ENCODE measurements at places on chromosomes 1 and 21. TPM values are rescaled to one million over a fixed set of nuclear protein-coding genes. Genes with fewer than 3 reads are reported as not detected.

AHCTF1 gene
- 23.4 TPM for total RNA-seq

B3GALT5 gene
- total RNA-seq, result 0.19 TPM

RSPH1 gene
- 0.40 TPM for total RNA-seq

RGS13 gene
- total RNA-seq, result not detected

ASH1L gene
- 7.2 TPM for total RNA-seq

APCS gene
- not detected for total RNA-seq

DAP3 gene
- total RNA-seq, result 131 TPM

IL22RA1 gene
- 9.6 TPM for total RNA-seq

RNF186 gene
- total RNA-seq, result not detected

GBP7 gene
- total RNA-seq, result not detected

CIART gene
- total RNA-seq, result 0.97 TPM

TMEM59 gene
- 126 TPM for total RNA-seq

S100A11 gene
- 2,064 TPM for total RNA-seq

UHMK1 gene
- 12.6 TPM for total RNA-seq

KRTAP10-12 gene
- total RNA-seq, result not detected

CFHR3 gene
- 0.20 TPM for total RNA-seq

GPATCH2 gene
- 8.8 TPM for total RNA-seq

BTG3 gene
- 30.4 TPM for total RNA-seq

HSD3B2 gene
- not detected for total RNA-seq

IVL gene
- not detected for total RNA-seq

SPRR5 gene
- not detected for total RNA-seq

HIPK1 gene
- total RNA-seq, result 13.9 TPM

NBPF6 gene
- total RNA-seq, result not detected

RRP1 gene
- total RNA-seq, result 35.2 TPM

CD84 gene
- not detected for total RNA-seq

CHI3L2 gene
- total RNA-seq, result 0.79 TPM

PRKCZ gene
- total RNA-seq, result 8.5 TPM

LYPLAL1 gene
- 23.3 TPM for total RNA-seq

MAP7D1 gene
- total RNA-seq, result 176 TPM

GJA4 gene
- not detected for total RNA-seq

MTHFR gene
- 4.9 TPM for total RNA-seq

NBPF19 gene
- total RNA-seq, result 5.4 TPM

UROD gene
- total RNA-seq, result 51.1 TPM

MGST3 gene
- 226 TPM for total RNA-seq

OR2L13 gene
- not detected for total RNA-seq

All from A549 treated with GW870086 at 1 μM for 4 hours (cell line).